ENCODE measurements at places on chromosomes 6 and 20.

DNA sequence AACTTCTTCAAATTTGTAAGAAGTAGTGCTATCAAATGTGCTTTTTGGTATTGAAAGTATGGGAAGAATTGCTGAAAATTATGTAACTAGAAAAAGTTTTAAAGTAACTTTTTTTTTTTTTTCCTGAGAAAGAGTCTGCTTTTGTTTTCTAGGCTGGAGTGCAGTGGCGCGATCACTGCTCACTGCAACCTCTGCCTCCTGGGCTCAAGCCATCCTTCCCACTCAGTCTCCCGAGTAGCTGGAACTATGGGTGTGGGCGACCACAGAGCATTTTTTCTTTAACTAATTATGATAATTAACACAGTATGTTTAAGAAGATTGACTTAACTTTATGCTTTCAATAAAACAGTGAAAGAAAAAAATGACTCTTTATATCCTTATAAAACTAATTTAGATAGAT lies 38.4 kb downstream of the BMP5 start:
- no peak for DNase-seq

GRCh38 chr20:2983508-2983907 lies 59.9 kb upstream of the GNRH2 start:
- no peak for DNase-seq

DNA sequence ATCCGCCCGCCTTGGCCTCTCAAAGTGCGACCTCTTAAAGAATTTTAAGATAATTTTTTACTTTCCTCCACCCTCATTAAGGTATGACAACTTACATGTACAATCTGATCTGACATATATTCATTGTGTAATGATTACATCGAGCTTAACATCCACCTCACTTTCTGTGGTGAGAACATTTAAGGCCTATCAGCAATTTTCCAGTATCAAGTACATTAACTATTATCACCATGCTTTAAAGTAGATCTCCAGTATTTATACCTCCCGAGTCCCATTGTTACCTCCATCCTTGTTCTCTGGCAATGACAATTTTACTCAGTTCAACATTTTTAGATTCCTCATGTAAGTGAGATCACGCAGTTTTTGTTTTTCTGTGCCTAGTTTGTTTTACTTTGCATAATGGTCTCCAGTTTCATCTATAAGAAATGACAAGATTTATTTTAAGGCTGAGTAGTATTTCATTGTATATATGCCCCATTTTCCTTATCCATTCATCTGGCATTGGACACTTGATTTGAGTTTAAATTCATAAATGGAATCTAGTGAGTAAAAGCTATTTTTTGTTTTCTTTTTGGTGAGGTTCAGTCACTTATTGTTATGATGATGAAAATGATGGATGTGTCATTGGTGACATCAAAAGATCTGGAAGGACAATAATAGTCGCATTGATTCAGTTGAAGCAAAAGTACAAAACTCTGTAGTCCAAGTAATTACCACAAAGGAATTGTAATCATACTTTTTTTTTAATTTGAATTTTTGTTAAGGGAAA lies 87.0 kb downstream of the OR2B2 start:
- no peak for DNase-seq

- DNase-seq, result no peak
These were observed 250.0 kb downstream of the HIVEP2 start for GRCh38 chr6:142695016-142695415.

DNA sequence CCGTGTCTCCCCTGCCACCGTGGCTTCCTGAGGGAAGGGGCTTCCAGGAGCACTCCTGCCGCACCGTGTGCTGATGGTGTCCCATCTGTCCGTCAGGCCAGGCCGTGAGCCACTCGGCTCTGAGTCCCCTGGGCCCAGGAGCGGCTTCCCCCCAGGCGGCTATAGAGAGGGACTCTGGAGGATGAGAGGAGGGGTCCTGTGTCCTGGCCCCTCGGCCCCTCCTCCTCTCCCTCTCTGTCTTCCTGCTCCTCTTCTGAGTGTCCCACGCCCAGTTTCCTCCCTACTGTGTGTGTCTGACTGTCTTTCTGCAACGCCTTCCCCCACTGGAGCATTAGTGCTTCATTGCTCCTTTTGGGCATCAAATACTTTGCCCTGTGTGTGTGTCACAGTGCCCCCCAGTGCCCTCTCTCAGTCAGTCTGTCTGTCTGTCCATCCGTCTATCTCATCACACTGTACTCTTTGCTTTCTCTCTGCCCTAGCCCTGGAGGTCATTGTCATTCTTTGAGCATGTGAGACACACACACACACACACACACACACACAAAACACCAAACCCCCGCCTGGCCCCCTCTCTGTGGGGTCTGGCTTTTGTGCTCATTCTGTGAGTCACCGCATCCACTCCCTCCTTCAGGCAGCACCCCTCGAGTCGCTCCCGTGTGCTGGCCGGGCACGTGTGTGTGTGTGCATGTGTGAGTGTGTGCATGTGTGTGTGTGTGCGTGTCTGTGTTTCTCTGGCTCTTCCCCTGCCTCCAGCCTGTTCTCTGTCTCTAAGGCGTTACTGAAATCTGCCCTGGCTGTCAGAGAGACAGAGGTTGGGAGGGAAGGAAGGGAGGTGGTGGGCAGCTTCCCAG lies 71.9 kb downstream of the SRC start:
- no peak for DNase-seq

- no peak for DNase-seq
These were observed 74.9 kb downstream of the NCOA3 start for GRCh38 chr20:47576516-47577033.

DNA sequence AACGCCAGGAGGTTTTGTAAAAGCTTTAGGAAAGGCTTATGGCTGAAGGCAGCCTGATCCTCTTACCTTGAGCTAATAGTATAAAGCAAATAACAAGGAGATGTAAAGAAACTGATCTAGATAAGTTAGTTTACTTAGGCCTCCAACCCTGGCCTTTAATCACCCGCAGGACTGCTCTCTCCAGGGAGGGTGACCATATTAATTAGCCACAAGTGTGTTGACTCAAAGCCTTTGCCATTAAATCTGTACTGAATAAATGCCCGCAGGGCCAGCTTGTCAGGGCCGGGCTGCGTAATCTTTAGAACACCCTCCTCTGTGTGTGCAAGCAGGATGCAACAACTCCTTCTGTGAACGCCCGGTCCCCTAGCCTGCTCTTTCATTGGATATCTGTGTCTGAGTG lies 6.1 kb upstream of the PRSS16 start:
- DNase-seq, result no peak

DNA sequence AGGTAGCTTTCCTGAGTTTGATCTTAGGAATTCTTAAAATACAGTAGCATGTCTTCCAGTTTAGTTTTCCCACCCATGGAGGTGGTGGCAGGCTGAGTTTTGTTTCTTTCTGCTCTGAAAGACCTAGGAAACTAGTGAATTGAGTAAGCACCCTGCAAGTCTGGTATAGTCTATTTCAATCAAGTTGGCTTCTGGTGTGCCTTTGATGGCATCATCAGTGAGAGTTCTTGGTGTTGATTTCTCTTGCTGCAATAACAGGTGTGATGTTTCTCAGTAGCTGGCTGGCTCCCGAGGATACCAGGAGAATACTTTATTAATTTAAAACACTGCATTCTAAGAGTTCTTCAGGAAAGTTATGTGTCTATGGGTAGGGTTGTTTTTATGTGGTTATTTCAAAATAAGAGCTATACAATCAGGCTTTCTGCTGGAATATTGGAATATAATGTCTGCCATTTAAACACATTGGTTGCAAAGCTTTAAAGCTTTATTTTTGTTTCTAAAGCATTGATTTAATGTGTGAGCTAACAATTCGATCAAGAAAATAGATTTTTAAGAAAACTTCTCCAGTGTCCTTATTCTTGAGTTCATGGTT lies 19.0 kb downstream of the VAPB start:
- DNase-seq, result no peak

- DNase-seq, result no peak
These were observed 272.0 kb downstream of the ZNF217 start for GRCh38 chr20:53321596-53321995.

DNA sequence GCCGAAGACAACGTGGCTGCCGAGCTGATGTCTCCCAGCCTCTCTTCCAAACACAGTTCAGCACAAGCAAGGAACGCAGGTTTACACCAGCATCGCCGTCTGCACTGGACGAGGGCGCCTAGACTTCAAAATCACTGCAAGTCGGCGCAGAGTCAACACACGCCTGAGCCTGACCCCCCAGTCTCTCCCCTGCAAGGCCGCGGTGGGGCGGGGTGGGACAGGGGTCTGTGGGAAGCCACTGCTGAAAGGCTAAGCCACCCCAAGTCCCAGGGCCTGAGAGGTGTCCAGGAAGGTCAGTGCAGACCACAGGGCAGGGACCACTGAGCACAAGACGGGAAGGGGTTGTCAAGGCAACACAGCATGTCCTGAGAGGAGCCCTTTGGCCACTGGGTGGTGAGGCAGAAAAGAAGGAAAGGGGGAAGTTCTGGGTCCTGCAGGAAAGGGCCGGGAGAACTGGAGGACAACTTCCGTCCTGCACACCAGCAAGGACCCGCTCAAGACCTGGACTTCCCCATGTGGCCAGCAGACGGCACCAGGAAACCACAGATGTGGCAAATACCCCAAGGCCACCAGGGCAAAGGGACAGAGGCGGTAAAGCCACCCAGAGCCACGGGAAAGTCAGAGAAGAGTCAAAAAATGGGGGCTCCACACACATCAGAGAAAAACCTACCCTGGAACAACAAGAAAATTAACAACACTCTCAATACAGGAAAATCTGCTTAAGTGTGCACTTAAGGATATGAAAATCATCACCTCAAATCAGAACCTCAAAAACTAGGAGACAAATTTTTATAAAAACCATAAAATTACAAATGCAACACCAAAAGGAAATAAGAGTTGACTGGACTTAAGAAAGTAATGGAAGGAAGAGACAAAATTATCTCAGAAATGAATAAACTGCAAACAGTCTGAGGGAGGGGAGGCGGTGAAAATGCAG lies 84.8 kb downstream of the TAF4 start:
- DNase-seq, result no peak

GRCh38 chr20:37703035-37703845 lies 9.4 kb downstream of the CTNNBL1 start:
- no peak for DNase-seq

DNA sequence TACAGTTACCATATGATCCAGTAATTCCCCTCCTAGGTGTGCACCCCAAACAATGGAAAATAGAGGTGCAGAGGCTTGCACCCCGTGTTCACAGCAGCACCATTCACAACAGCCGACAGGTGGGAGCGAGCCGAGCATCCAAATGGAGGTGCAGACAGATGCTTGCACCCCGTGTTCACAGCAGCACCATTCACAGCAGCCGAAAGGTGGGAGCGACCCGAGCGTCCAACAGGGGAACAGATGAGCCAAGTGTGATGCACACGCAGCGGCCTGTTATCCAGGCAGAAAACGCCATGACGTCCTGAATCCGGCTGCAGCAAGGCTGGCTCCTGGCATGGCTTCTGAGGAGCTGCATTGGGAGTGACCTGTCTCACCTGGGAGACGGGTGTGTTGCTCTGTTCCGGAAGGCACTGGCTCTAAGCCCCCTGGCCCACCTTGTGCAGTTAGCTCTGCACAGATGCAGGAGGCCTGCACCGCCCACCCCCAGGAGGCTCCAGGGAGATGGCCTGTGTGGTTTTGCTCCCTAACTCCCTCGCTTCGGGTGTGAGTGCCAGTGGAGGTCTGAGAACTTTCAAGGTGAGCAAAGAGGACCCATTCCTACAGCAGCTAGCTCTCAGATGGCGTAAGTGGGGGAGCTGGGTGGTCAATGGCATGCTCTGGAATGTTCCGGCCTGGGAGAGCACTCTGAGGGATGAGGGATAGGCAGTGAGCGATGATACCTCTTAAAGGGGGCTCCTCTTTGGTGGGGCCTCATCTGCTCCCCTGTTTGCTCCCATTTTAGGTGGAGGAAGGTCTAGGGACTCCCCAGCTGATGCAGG lies 47.8 kb upstream of the FRMD1 start:
- DNase-seq, result no peak

DNA sequence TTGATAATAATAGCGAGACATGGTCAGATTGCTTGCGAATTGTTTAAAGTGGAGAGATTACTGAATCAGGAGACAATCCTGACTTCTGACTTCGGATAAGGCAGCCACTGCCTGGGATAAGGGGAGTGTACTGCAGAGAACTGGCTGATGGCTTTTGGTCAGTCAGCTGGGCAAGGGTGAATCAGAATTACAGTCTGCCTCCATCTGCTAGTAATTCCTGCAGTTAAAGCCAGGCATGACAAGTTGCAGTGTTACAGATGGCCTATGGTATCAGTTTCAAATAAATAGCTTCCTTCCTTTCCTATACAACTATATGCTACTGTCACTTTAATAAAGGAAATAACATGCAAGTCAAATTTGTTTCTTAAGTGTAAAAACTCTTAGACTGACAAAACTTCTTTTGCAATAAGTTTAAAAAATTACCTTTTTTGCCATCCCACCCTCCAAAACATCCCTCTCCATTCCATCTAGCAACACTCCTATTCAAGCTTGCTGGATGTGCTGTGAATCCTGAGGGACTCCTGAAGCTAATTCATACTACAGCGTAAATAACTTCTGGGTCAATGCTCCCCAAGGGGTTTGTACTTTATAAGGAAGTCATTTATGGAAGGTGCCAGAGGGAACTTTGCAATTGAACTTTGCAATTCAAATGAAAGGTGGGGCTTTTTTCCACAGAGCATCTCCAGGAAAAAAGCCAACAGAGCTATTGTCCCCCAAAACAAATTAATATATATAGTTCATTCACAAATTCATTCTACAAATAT lies 245.2 kb downstream of the ADGRB3 start:
- DNase-seq, result no peak

DNA sequence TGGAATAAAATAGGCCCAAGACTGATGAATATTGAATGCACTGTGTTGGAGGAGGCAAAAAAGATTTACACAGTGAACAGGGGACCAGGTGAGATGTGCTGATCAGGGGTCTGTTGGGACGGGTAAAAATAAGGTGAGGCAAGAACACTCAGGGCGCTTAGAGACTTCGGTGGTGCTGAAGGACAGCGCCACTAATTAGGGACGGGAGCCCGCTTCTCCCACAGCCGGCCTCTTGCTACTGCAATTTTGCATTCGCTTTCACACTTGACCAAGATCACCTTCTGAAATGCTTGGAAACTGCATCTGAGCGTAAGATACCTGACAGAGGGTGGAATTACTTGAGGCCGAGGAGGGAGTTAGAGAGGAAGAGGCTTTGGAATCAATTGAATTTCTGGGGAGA lies 7.3 kb downstream of the TFAP2D start:
- DNase-seq, result no peak

DNA sequence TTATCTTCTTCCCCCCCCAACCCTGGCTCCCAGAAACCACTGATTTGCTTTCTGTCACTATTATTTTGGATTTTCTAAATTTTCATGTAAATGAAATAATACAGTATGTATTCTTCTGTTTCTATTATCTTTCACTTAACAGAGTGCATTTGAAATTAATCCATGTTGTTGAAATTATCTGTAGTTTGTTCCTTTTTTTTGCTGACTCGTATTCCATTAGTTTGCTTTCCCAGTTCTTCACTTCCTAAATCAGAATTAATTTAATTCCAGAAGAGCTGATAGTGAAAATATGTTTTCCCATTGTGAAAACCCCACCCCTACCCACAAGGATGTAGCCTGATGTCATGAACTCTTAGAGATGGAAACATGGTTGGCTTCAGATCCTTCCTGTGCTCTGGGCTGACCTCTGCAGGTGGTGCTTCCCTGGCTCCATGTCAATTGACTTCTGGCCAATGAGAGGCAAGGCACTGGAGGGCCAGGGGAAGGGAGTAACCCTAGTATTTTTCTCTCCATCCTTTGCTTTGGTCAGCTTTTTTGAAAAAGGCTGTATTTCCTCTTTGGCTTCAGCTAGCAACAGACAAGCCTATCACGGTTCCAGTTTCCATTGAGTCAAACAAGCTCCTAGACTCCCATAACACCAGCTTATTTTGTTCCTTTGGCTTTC lies 244.4 kb upstream of the HSF2 start:
- DNase-seq, result no peak

Measured in CD8-positive, alpha-beta memory T cell (primary cell).